ENCODE measurements at places on chromosomes 5 and 9.

GRCh38 chr9:86272221-86272620, 10.1 kb downstream of the ISCA1 start:
- no peak for DNase-seq

- peak; percentile 98 for DNase-seq
Observed at GRCh38 chr9:21836437-21837161, 34.2 kb downstream of the MTAP start.

GRCh38 chr5:135568246-135568645, 10.5 kb downstream of the CXCL14 start:
- DNase-seq, result no peak

- peak; percentile 85 for DNase-seq
Observed at GRCh38 chr5:78757269-78758053, 108.9 kb upstream of the LHFPL2 start.

DNA sequence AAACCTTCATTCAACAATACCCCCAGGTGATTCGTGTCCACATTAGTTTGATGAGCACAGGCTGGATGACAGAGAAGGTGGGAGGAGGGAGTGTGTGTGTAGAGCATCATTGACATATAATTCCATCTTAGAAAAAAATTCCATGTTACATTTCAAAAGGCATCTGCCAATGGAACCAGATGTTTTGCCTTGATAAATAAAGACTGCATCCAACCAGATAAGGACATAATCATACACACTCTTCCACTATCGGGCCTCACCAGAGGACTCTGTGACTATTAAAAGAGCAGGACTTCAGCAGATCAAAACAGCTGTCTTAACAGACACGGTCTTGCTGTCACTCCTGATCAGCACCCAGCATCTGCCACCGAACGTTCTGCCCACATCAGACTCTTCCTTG, 96.4 kb upstream of the SPIN1 start:
- no peak for DNase-seq

DNA sequence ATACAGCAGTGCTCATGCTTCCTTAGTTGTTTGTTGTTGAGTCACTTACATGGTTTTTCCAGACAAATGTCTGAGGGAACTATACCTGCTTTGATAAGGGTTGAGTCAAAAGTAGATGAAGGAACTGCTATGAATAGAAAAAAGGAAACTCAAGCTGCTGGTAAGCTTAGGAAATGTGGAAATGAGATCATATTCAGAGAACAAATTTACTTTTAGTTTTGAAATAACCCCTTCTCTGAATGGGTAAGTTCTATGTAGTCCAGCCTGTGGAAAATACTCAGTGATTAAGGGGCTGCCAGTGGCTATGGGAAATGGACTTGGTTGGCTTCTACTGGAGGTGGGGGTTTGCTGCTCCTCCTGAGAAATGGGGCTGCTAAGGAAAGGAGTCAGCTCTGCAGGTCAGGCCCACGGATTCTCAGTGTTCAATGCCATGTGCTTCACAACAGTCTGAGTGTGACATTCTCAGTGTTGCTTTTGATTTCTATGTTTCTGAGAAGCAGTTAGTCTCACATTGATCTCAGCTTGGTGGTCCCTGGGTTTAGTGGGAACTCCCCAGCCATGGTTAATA, 47.7 kb upstream of the GLRX start:
- DNase-seq, result peak; percentile 84

DNA sequence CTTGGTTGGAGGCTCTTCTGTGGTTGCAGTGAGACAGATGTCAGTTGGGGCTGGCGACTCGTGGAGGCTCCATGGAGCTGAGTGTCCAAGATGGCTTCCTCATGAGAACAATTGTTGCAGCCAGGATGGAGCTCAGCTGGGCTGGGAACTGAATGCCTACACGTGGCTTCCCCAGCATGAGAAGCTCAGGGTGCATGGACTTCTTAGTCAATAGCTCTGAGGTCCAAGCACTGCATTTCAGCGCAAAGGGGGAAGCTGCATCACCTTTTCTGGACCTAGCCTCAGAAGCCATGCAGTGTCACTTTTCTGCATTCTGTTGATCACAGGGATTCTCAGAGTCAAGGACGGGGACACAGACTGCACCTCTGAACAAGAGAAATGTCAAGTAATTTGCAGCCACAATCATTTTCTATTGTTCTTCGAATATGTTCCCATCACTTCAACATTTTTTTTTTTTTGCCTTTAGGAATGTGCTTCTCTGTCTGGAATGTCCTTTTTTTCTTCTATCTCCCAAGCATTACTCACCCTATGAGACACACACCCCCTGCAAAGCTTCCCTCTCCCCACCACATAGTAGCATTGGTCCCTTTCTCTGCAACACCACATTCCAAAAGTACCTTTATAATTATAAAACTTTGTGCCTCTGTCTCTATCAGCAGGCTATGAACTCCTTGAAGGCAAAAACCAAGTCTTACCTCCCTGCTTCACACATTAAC, 57.5 kb upstream of the STK32A start:
- DNase-seq, result peak; percentile 46

DNA sequence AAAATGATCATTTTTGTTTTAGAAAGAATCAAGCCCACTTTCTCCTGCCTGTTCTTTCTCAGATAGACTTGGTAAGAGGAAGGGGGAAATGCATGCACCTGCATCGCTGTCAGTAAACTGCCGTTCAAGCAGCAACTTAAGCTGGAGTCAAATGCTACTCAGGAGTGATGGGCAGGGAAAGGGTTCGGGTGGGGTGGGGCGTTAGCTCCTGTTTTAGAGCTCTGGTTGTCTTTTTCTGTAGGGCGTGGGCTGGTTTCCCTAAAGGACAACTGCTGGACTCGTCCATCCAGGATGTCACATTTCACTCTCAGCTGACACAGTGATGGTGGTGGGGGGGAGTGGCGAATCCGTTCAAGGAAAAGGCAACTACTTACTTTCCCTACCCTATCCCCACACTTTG, 75.0 kb downstream of the NDFIP1 start:
- no peak for DNase-seq

GRCh38 chr9:89891591-89892304, 286.9 kb downstream of the GADD45G start:
- DNase-seq, result no peak

DNA sequence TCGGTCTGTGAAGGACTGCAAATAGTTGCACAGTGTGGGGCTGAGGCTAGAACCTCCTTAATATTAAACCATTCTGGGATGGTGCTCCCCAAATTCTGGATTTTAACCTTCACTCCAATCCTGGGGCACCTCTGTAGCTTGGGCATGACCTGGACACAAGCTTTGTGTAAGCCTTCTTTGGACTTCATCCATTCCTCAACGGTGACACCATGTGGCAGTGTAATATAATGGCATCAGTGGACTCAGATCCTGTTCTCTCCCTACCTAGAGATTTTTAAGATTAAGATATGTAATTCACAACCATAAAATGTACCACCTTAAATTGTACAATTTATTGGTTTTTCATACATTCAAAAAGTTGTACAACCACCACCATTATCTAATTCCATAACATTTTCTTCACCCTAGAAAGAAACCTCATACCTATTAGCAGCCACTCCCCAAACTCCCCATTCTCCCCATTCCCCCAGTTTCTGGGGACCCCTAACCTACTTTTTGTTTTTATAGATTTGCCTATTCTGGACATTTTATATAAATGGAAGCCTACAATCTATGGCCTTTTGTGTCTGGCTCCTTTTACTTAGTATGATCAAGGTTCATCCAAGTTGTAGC, 4.8 kb upstream of the PLGRKT start:
- DNase-seq, result peak; percentile 55

DNA sequence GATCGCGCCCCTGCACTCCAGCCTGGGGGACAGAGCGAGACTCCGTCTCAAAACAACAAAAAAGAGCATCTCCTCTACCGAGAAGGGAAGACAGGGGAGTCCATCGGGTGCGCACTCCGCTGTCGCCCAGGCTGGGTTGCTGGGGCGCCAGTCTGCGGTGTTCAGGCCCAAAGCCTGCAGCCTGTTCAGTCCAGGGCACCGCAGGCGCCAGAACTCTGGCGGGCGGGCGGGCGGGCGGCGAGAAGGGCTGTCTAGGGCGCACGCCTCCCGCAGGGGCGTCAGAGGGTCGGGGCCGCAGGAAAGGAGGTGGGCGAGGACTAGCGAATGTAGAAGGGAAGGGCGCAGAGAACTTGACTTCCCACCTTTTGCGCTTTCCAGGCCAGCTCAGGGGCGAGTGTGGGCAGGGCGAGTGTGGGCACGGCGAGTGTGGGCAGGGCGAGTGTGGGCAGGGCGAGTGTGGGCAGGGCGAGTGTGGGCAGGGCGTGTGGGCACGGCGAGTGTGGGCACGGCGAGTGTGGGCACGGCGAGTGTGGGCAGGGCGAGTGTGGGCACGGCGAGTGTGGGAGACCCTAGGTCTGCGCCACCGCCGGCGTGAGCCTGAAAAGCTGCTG, 10.5 kb downstream of the PROP1 start:
- no peak for DNase-seq

DNA sequence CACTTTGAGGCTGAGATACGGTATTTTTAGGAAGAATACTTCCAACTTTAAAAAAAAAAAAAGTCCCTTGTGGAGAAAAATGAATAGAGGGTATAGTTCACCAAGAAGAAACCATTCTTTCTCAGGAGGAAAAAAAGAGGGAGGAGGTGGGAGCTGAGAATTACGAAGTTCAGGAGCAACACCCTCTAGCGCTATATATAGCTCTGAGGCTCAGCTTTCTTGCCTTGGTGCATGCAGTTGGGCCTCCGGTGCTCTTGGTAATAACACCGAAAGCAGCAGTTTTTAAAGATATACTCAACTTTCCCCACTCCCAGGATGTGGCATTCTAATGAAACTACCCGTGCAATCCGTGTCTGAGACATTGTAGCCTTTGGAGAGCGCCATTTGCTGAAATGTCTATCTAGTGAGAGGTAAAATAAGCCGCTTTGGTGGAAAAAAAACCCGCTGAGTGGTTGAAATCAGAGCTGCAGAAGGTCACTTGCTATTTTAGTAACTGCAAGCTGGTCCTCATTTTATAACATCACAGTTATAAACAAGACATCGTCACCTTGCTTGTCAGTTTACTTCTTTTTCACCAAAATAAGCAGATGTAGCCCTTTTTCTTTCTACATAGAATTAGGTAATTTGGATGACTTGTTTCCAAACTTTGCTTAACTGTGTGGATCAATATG, 156.4 kb downstream of the RORB start:
- no peak for DNase-seq

DNA sequence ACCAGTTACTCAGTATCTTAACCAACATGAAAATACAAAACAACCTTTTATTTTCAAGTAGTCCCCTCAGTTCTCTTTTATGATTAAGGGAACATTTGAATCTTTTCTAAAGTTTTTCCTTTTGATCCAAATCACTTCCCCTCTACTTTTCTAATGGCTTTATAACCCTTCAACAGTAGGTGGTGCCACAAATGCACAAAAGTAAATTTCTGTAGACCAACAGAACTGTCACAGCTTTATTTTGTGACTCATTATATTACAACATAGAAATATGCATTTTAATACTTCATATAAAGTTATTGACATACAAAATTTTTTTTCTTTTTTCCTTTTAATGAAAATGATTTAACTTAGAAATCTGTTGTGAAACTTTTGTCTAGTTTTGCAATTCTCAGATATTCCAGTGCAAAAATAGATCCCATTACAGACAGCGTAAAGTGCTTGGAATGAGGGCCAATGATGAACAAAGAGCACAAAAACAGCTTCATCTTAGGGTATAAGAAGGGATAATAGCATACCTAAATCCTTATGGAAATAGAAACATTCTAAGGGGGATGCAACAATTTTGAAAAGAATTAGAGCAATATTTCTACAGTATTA, 17.0 kb downstream of the NIPSNAP3B start:
- peak; percentile 38 for DNase-seq

GRCh38 chr9:38358390-38359296, 33.9 kb upstream of the ALDH1B1 start:
- DNase-seq, result no peak

GRCh38 chr5:137119321-137119720, 379.8 kb downstream of the SPOCK1 start:
- no peak for DNase-seq

GRCh38 chr5:96087939-96088338, 126.3 kb upstream of the ELL2 start:
- DNase-seq, result no peak

DNA sequence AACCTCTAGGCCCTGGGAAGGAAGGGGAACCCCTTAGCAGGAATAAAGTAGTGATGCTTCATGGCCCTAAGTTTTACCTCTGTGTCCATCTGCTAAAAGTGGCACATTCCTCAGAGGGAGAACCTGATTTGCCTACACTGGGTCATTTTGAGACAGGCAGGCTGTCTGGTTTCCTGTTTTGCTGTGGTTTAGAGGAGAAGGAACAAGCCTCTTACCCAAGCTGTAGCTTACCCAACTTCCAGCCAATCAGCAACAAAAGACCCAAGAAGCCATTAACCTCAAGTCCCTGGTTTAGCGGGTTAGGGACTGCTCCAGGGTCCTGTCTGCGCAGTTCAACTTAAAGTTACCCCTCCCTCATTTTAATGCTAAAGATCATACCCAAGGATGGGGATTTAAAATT, 411.0 kb downstream of the MAT2B start:
- peak; percentile 83 for DNase-seq

- DNase-seq, result peak; percentile 51
Observed at GRCh38 chr9:91677331-91677730, 253.7 kb upstream of the NFIL3 start.

DNA sequence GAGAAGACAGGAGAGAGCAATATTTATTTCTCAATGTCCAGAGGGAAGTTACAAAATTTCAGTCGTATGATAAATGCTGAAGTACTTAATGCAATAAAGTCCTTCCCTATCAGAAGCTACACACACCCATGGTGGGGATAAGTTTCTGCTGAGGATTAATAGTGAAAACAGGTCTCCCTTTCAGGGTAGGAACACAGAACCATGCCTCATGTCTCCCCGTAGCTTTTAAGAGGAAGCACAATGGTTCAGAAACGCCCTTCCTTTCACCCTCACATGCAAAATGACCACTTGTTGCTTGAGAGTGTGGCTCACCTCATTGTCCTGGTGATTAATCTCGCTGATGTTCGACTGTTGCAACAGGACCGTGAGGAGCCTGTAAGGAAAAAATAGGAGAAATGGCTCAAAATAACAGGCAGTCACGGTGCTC, 73.6 kb downstream of the ANKRD55 start:
- DNase-seq, result peak; percentile 81

DNA sequence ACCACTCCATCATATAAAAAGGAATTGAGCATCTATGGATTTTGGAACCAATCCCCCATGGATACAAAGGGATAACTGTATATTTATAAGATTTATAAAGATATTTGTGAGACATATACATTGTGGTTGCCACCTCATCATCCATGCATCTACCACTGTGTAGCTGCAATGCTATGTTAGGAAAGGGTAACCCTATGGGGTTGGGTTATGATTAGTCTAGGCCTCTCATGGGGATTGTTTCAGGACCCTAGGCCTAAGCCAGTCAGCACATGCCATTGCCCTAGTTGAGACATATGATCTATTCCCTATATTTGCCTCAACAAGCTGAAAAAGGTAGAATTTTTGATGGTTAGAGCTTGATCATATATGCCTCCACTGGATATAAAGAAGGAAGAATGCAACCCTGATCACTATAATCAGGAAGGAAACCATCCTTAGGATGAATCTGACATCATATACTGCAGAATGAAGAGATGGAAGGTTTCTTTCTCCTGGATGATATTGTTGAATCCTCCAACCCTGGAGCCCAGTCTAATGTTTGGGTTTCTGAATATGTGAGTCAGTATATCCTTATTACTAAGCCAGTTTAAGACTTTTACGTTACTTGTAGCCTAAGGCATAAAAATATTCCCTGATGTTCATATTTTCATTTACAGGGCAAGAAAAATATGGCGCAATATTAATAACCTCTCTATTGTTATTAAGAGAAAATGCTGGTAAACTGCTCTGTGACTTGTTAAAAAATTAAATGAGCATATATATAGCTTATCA, 94.2 kb downstream of the ADAMTS19 start:
- no peak for DNase-seq
